IMR-90 (cell line): ENCODE measurements at places on chromosomes 13 and 19. TPM values are rescaled to one million over a fixed set of nuclear protein-coding genes. Genes with fewer than 3 reads are reported as not detected.

FPR1 gene
- total RNA-seq, result not detected in 2 replicates

ACP5 gene
- 0.28 and 0.54 TPM in 2 replicates for total RNA-seq

ZNF99 gene
- not detected in 2 replicates for total RNA-seq

PTPRH gene
- total RNA-seq, result 1.7 and 3.4 TPM in 2 replicates

TMEM238 gene
- total RNA-seq, result not detected in 2 replicates

GRCh38 chr13:68439817-68440216 lies 1209.7 kb upstream of the PCDH9 start:
- DNase-seq, result no peak

GRCh38 chr13:113477724-113478123 lies 12.8 kb downstream of the DCUN1D2 start:
- peak; percentile 28 for DNase-seq

GRCh38 chr19:29681422-29682235 lies 16.4 kb downstream of the PLEKHF1 start:
- no peak for DNase-seq

- no peak for DNase-seq
Observed at GRCh38 chr13:82597747-82598146, 1284.5 kb downstream of the SLITRK1 start.

GRCh38 chr19:23867895-23868294 lies 46.8 kb upstream of the ZNF726 start:
- no peak for DNase-seq
